Renal pelvis (tissue), 12 donors: ENCODE measurements at places on chromosomes 11 and 22. TPM values are rescaled to one million over a fixed set of nuclear protein-coding genes. Genes with fewer than 3 reads are reported as not detected.

- no peak for DNase-seq
Measured at GRCh38 chr22:45968751-45969413, 8.1 kb downstream of the WNT7B start.

GRCh38 chr11:66845143-66845875, 2.1 kb downstream of the RCE1 start:
- no peak for DNase-seq

GRCh38 chr22:38317995-38318715, 922 bp upstream of the CSNK1E start:
- DNase-seq: no peak

DNA sequence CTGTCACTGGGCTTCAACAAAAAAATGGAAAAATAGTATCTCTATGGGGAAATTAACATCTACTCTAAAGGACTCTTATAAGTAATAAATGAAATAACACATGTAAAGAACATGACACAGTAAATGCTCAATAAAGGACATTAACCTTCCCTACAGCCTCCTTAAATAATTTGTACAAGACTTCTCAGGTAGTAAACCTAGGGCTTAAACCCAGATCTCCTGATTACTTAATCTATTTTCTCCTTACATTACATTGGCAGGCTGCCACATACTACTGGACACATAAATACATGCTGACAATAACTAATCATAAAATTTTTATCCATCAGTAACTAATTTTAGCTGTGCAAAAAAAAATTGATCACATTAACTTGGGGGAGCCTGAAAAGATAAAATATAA, 4.9 kb downstream of the AMBRA1 start:
- no peak for DNase-seq

DNA sequence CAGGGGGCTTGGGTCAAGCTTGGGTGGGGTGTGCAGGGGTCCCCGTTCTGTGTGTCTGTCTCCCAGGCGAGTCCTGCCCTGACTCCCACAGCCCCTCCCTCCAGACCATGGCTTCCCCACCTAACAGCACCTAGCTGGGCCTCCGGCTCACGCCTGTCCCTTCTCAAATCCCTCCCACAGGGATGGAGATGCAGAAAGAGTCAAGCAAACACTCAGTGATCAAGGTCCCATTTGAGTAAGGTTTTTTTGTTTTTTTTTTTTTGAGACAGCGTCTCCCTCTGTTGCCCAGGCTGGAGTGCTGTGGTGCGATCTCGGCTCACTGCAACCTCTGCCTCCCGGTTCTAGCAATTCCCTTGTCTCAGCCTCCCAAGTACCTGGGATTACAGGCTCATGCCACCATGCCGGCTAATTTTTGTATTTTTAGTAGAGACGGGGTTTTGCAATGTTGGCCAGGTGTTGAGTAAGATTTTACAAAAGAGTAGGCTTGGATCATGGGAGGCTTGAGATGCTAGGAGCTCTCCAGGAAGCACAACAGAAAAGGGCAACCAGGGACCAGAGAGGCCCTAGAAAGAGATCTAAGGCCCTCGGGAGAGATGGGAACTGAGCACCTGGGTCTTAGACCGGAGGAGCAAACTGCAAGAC, 5.7 kb downstream of the APOBEC3D start:
- DNase-seq: no peak

DNA sequence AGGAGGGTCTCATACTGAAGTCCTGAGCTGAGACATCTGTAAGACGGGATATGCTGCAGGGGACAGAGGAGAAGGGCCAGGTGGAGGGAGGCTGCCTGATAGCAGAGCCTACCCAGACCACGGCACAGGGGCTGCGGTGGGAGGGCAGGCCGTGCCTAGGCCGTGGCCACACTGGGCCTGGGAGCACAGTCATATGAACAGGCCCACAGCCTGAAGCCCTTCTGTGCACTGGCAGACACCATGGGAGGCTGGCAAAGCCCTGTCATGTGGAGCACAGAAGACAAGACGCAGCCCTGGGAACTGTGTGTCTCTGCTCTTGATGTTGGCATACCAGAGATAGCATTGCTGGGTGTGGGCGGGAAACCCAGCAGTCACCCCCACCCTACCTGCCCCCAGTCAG, 3.3 kb downstream of the SPATA19 start:
- no peak for DNase-seq

Gene NAT10
- polyA plus RNA-seq: 54.7 TPM

DNA sequence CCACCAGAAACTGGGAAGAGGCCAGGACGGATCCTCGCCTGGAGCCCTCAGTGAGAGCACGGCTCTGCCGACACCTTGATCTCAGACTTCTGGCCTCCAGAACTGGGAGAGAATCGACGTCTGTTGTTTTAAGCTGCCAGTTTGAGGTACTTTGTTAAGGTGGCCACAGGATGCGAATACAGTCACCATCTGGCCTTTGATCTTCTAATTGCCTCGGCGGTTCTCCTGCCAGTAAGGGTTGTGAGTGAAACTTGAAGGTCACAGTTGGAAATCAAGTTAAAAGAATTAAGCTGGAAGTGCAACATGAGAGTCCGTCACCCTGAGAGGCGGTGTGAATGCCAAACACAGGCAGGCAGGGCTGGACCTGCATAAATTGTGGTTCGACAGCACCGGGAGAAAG, 27.9 kb downstream of the PARVB start:
- DNase-seq: no peak

DNA sequence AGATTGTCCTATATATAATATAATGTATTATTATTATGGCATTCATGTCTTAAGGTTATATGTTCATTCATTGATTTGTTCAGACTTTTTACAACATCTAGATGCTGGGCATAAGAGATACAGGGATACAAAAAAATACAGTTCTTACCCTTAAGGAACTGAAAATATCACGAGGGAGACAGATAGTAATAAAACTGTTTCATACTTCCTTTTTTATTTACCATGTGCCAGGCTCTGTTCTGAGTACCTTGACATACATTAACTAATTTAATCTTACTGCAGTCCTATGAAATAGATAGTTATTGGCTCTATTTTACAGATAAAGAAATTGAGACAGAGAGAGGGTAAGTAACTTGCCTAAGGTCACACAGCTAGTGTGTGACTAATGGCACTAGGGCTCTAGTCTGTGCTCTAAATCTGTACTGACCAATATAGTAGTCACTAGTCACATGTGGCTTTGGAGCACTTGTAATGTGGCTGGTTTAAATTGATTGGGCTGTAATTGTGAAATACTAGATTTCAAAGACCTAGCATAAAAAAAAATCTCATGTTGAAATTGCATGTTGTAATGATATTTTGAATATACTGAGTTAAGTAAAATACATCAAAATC, 21.3 kb downstream of the TRIM44 start:
- no peak for DNase-seq

DNA sequence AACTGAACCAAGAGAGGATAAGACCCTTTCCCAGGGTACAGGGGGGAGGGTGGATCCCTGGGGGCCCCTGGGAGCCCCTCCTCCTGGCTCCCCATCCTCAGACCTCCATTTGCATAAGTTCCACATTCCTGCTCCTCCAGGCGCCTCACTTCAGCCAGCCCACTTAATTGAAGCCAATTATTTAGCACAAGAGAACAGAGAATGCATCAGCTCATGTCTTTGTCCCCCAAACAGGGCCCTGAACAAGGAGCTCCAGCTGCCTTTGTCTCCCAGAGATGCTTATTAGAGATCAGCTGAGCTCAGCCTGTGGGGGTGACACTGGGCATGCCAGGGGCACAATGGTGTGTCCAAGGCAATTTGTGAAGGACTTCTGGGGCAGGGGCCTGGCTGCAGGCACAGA, 89.9 kb upstream of the PRDM11 start:
- no peak for DNase-seq

DNA sequence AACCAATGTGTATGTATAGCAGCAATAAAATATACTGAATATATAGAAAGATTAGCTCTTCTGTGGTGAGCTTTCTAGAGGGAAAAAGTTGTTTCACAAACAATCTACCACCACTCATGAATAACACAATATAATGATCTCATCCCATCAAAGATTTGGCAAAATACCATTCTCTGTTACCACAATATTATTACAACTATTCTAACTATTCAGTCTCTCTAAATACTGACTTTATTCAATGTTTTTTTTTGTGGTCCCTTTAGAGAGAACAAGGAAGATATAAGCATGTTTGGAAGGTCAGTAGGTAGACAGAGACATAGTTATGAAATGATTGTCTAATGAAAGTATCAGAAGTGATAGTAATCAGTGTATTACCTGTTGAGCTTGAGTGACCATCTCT, 7.8 kb downstream of the CCDC90B start:
- no peak for DNase-seq

GRCh38 chr22:29750559-29751538, 16.0 kb downstream of the ZMAT5 start:
- no peak for DNase-seq

- DNase-seq: no peak
Measured at GRCh38 chr22:28111501-28112189, 192.6 kb upstream of the PITPNB start.

Gene FAM180B
- polyA plus RNA-seq: 0.65 TPM

GRCh38 chr11:3958281-3958680, 102.8 kb downstream of the STIM1 start:
- no peak for DNase-seq

Gene PKNOX2
- 11.3 TPM for polyA plus RNA-seq

Gene MS4A1
- 0.68 TPM for polyA plus RNA-seq
